ENCODE measurements at places on chromosomes 12 and 14.

GRCh38 chr14:34668111-34668510 is 38.2 kb upstream of the SNX6 start:
- no peak for DNase-seq

DNA sequence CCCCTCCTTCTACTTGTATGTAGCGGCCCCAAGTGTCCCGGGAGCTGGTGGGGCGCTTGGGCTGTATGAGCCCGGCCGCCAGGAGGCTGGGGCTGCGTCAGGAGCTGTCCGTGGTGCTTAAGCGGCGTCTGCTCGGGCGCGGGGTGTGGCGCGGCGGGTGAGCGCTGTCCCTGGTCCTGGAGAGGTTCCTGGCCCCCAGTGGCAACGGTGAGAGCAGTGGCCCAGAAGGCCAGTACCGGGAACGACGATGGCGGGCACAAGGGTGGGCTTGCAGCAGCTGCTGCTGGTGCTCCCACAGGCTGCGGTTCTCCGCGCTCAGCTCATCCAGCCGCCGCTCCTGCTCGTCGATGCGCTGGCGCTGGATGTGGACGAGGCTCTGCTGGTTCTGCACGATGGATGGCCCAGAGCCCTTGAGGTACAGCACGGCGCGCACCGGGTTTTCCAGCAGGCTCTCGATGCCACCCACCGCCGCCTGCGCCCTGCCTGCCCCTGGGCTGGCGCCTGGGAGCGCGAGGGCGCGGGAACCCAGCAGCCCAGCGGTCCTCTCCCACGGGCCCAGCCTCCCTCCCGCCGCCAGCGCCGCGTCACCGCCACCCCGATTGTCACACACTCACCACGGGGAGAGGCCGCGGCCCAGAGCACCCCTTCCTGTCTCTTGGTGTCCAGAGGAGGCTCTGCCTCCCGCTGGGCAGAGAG is 41.9 kb upstream of the FKBP4 start:
- DNase-seq, result peak; percentile 58

- no peak for DNase-seq
These were observed 4.9 kb upstream of the ASPG start for GRCh38 chr14:104080376-104081260.

GRCh38 chr14:95875831-95876760 is 536 bp upstream of the TUNAR start:
- no peak for DNase-seq

DNA sequence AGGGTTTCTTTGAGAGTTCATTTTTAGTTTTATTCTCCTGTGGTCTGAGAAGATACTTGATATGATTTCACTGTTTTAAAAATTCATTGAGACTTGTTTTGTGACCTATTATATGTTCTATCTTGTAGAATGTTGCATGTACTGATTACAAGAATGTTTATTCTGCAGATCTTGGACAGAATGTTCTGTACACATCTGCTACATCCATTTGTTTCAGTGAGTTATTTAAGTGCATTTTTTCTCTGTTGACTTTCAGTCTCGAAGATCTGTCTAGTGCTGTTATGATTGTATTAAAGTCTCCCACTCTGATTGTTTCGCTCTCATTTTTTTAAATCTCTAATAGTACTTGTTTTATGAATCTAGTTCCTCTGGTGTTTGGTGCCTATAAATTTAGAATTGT is 1319.8 kb downstream of the TMEM121 start:
- no peak for DNase-seq

- DNase-seq, result no peak
These were observed 279.0 kb downstream of the SLC16A7 start for GRCh38 chr12:59874781-59875180.

DNA sequence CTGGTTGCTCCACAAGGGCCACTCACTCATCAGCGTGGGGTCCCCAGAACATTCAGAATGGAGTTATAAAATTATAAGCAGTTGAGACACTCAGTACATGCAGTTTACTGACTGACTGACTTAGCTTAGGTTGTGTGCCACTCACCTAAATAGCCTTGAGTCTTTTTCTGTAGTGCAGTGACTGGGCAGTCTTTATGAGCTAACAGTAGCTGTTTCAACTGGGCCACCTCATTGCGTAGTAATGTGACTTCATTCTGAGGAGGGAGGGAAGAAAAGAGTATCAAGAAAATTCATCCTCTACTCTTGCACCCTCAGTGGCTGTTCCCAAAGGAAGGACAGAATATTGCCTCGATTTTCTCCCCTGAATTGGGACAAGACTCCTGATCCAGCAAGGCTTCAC is 15.8 kb upstream of the NPFF start:
- no peak for DNase-seq

DNA sequence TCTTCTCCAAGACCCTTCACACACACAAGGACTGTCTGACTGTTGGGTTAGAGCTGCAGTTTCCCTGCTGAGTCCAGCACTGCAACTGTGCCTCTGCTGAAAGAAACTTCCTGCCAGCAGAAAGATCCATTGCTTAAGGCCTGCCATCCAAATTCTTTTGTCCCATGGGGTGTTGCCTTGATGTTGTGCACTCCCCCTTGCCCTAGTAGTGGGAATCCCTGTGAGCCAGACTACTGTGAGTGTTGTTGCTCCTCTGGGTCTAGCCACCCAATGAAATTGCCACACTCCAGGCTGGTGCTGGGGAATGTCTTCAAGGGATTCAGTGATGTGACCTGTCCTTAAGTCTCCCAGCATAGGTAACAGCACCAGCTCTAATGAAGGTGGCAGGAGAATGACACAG is 166.6 kb upstream of the PDE3A start:
- DNase-seq, result no peak

GRCh38 chr12:28933864-28934527 is 215.1 kb upstream of the FAR2 start:
- DNase-seq, result no peak

DNA sequence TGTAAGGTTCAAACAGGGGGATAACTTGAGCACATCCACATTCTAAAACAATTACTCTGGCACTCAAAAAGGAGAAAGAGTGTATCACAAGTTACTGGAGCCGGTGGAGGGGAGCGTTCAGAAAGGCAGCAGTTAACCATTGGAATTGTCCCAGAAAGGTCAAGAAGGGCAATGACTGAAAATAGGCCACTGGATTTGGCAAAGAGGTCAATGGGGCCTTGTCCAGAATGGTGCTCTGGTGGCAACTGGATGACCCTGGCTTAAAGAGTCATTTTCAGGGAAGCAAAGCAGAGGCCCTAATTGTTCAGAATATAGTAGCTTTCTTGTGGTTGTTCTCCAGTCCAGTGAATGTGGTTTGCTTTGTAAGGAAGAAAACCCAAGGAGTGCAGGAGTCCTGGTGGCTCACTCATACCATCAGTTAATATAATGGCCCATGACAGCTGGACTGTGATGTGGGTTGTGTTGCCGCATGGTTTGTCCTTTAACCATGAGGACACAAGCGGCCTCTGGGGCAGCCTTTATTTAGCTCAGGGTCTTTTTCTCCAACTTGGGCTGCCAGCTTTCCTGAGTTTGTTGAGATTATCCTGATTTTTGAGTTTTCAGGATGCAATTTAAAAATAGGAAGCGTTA is 142.8 kb upstream of the PELI2 start:
- DNase-seq, result no peak

- no peak for DNase-seq
These were observed 9.5 kb upstream of the NR4A1 start for GRCh38 chr12:52041695-52042123.

All from activated CD4-positive, alpha-beta T cell treated with anti-CD3 and anti-CD28 coated beads, Interleukin-2, amount 50 U/mL, for 16 hours (primary cell).